NCI-H345 (cell line): ENCODE measurements at places on chromosomes 11 and 22.

- DNase-seq: peak; percentile 40
These were observed 1.2 kb downstream of the CAPRIN1 start for GRCh38 chr11:34052608-34053160.

- no peak for DNase-seq
These were observed 57.7 kb upstream of the EP300 start for GRCh38 chr22:41034706-41035105.

DNA sequence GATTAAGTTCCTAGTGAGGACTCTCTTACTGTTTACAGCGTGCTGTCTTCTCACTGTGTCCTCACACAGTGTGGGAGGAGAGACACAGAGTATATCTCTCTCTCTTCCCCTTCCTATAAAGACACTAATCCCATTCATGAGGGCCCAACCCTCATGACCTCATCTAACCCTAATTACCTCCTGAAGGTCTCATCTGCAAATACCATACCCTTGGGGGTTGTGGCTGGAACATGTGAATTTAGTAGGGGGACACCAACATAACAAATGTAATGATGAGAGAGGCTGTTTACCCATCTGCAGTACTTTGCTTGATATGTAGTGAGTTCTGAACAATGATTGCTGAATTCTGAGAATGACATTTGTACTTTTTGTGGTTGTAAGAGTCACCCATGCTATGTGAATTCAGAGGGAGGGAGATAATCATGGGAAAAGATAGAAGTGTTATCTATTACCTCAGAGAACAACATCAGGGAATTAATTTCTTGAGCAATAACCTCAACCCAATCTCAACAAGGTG, 4.9 kb upstream of the OR52W1 start:
- no peak for DNase-seq

DNA sequence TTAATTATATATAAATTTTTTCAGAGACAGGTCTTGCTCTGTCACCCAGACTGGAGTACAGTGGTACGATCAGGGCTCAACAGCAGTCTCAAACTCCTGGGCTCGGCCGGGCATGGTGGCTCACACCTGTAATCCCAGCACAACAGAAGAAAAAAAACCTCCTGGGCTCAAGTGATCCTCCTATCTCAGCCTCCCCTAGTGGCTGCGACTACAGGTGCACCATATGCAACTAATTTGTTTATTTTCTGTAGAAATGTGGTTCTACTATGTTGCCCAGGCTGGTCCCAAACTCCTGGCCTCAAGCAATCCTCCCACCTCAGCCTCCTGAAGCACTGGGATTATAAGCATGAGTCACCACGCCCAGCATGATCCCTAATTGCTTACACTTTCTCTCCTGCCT, 56.1 kb upstream of the SLC35C1 start:
- no peak for DNase-seq

GRCh38 chr11:97746818-97747217, 1273.9 kb upstream of the CNTN5 start:
- DNase-seq: no peak

- no peak for DNase-seq
These were observed 1.3 kb downstream of the PPP1CA start for GRCh38 chr11:67400251-67400941.

- DNase-seq: no peak
These were observed 37.3 kb downstream of the SC5D start for GRCh38 chr11:121329781-121330395.

DNA sequence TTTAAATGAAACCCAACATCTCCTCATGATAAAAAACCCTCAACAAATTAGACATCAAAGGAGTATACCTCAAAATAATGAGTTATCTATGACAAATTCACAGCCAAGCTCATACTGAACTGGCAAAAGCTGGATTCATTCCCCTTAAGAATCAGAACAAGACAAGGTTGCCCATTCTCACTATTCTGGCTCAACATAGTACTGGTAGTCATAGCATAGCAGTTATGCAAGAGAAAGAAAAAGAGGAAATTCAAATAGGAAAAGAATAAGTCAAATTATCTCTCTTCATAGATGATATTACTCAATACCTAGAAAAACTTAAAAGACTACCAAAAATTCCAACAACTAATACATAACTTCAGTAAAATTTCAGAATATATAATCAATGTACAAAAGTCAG, 29.4 kb upstream of the XKR3 start:
- DNase-seq: no peak

- DNase-seq: no peak
These were observed 1.8 kb upstream of the AIFM3 start for GRCh38 chr22:20965104-20965887.

DNA sequence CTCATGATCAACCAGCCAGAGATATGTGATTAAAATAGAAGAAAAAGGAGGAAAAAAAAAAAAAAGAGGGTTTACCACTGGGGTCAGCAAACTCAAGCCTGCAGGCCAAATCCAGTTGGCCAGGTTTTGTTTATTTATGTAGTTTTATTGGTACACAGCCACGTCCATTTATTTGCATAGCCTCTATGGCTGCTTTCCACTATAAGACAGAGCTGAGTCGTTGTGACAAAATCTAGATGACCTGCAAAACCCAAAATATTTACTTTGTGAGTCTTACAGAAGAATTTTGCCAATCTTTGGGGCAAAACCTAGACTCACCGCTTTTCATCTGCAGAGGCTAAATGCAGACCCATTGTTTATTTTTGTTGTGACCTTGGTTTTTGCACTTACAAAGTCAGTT, 87.1 kb downstream of the TENM4 start:
- DNase-seq: no peak
